HCT116 (cell line): ENCODE measurements at places on chromosomes 2 and 18.

DNA sequence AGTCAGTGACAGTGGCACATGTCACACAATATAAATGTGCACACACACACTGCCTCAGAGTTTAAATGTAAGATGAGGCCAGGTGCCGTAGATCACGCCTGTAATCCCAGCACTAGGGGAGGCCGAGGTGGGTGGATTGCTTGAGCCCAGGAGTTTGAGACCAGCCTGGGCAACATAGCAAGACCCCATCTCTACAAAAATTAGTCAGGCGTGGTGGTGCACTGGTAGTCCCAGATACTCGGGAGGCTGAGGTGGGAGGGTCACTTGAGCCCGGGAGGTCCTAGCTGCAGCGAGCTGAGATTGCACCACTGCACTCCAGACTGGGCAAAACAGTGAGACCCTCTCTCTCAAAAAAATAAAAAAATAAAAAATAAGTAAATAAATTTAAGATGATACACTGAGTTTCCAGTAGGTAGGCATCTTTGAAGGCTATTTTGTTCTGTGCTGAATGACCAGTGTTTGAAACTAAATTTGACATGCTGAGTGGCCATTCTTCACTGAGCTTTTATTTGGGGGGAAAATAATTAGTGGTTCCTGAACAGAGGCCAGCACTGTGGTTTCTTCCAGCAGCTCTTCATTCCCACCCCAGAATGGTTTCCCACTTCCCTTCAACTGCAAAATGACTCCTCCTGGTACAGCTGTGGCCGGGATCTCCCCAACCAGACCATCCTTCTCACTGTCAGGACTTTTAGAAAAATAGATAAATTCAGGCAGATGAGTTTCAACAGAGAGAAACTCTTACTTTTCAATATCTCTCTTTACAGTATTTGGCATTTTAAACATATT lies 44.9 kb downstream of the PSMG2 start:
- DNase-seq, result no peak

- no peak for DNase-seq
Measured at GRCh38 chr2:222563106-222563718, 92.7 kb downstream of the FARSB start.

DNA sequence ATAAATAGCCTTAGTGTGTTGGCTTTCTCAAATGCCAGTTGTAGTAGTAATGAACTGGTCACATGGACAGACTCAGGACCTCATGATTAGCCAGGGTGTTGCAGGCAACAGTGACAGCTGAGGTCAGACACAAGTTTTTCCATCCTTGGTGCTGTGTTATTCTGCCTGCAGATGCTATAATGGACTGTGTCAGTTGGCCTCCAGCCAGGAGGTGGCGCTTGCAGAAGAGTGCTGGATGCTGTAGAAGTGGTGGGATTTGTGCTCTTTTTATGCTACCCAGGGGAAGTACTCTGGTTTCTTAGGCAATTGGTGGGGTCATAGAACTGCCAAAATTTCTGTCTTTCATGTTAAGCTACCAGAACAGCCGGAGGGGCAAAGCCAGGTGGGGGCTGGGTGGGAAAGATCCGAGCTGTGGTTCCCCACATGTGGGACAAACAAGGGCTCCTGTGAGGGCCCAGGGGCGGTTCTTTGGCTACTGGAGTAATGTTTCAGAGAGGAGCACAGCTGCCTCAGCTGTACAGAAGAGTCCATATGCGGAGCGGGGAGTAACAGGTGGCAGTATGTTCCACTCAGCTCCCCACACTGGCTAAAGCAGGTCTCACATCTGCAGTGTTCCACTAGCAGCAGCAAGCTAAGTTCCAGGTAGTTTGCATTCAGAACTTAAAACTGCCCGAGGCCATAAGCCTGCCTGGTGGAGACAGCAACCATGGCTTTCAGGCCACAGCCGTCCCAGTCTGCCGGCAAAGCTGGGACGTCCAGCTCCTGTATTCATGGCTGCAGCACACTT lies 104.4 kb downstream of the GULP1 start:
- DNase-seq, result no peak

- no peak for DNase-seq
Measured at GRCh38 chr2:159086826-159087225, 118.4 kb downstream of the TANC1 start.

DNA sequence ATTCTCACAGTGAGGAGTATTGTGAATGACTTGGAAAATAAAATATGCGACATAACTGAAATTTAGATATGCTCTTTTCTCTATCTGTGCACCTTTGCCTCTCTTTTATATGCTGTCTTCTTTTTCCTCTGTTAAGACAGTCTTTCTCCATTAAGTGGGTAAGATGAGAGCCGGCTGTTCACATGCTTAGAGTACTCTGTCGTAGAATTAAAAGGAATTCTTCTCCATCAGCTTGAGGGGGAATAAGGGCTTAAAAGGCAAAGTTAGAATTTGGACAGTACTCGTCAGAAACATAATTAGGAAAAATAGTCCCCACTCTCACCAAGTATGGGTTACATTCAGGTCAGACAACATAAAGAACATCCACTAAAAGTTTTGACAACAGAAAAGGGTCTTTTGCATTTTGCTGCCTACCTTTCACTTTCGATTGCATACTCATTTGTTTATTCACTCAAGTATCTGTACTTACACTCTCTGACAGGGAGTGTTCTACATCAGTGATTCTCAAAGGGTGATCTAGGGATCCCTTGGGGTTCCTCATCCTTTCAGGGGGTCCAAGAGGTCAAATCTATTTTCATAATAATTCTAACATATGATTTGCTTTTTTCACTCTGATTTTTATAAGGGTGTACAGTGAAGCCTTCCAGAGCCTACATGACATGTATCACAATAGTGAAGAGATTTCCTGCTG lies 48.0 kb downstream of the ARHGAP15 start:
- no peak for DNase-seq

- no peak for DNase-seq
Measured at GRCh38 chr2:176103742-176104315, 3.3 kb upstream of the HOXD11 start.

DNA sequence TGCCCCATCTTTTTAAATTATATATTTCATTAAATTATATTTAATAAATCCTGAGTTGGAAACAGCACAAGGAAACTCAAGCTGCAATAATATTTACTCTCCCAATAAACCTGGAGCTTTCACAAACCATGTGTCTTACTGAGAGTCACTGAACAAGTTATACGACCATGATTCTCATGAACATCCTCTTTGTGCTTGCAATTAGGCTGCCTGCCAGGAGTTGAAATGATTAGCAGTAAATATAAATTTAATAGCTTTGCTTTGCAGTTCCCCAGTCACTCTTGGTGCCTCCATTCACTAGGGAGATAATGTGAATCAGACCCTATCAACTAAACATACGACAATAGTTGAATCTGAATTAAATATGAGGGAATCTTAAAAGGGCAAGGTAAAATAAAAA lies 905.1 kb downstream of the NRXN1 start:
- DNase-seq, result no peak

DNA sequence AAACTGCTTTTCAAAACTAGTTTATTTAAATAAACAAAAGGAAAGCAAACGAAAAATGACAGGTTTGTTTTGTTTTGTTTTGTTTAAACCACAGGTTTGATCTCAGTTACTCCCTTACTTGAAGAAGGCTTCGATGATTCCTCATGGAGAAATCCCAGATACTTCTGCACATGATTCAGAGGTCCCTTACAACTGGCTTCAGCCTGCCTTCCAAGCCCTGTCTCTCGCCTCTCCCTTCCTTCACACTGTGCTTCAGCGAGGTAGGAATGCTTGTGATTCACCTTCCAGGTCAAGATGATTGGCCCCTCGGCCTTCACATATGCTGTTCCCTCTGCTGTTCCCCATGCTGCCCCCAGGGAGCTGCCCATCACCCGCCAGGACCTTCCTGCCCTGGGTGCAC lies 104.1 kb upstream of the ITGA6 start:
- no peak for DNase-seq

GRCh38 chr2:113770929-113771328 lies 14.5 kb upstream of the SLC35F5 start:
- DNase-seq, result no peak

DNA sequence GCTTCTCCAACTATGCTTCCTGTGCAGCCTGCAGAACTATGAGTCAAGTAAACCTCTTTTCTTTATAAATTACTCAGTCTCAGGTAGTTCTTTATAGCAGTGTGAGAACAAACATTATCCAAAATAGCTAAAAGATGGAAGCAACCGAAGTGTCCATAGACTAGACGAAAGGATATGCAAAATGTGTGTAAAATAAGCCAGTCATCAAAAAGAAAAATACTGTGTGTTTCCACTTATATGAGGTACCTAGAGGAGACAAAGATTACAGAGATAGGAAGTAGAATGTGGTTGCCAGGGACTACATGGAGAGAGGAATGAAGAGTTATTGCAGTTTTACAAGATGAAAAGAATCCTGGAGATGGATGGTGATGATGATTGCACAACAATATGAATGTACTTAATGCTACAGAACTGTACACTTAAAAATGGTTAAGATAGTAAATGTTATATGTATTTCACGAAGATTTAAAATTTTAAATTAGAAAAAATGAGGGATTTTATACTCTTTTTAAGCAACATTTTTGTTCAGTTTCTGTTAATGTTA lies 99.3 kb upstream of the FN1 start:
- DNase-seq, result no peak

DNA sequence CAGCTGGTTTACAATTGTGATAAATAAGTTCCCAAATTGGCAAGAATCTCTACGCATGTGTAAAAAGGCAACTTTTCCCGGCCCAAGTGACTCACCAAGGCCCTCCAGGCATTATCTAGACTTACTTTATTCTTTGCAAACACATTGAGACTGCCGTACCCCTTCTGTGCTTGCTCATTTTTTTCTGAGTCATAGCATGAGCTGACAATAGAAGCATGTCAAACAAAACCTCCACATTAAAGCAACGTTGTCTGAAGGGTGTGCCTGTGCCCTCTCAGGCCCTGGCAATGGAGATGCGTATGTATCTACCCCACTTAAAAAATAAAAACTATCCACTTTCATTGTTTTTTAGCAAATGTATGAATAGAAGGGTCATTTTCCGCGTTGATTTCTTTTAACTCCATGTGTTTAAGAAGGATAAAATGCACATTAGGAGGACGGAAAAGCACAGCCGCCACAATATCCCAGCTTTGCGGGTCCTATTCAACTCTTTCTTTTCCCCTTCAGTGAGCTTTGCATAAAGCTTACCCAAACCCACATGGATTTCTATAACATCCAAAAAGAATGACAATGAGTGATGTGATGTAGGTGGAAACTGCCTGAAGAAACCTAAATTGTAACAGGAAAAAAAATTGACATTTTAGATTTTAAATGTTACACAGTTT lies 298.2 kb downstream of the CDCA7 start:
- DNase-seq, result peak; percentile 95

DNA sequence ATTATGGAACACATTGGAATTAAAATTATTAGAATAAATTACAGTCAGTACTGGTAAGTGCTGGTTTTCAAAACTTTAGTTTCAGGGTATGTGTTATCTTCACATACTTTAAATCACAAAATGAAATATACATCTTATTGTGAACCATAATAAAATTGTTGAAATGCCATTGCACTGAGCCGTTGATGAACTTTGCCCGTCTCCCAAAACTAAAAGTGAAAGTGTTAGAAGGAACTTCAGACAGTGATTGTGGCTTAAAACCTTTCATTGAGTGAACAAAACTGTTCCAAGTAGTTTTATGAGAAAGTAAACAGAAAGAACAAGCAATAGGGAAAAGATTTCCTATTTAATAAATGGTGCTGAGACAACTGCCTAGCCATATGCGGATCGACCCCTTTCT lies 811.6 kb downstream of the PLCL1 start:
- no peak for DNase-seq

DNA sequence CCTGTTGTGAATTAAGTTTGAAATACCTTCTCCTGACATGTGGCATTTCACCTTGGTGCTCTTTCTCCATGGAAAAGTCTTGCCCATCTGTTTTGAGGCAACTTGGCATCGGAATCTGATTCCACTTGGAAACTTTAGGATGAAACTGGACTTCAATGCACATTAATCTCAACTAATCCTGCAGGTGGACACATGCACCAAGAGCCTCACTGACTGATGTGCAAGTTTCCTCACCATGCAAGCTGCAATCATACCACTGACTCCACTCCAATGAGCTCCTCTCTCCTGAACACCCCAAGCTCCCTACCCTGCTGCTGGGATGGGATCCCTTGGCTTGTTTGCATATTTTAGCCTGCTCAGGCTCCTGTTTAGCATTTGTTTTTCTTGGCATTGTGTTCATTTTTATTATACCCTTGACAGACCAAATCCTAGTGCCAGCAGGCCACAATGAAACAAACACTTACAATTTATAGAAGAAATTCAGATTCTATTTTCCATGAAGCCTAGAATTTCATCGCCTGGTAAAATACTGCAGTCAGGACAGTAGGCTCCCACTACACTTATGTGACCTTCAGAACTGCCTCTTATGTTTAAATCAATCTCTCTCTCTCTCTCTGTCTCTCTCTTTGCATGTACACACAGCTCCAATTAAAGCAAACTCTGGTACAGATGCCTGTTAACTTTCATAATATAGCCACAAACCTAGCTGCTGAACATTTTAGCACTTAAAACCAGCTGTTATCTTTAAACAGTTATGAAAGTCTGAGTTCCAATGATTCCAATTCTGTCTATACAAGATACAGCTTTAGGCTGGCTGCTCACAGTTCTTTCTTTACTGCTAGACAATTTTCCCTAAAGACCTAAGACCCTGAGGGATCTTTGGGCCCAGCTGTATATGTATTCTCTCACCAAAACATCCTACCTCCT lies 141.5 kb downstream of the OSR1 start:
- no peak for DNase-seq

GRCh38 chr2:44628297-44628696 lies 266.6 kb downstream of the CAMKMT start:
- DNase-seq, result no peak

- no peak for DNase-seq
Measured at GRCh38 chr2:56184500-56185011, 766 bp downstream of the CCDC85A start.

GRCh38 chr2:241550616-241551580 lies 7.6 kb upstream of the BOK start:
- no peak for DNase-seq

GRCh38 chr2:33485051-33485450 lies 8.6 kb downstream of the RASGRP3 start:
- DNase-seq, result no peak

- no peak for DNase-seq
Measured at GRCh38 chr2:38409156-38410102, 32.4 kb upstream of the ATL2 start.

GRCh38 chr18:10061566-10062140 lies 147.8 kb downstream of the VAPA start:
- DNase-seq, result no peak

DNA sequence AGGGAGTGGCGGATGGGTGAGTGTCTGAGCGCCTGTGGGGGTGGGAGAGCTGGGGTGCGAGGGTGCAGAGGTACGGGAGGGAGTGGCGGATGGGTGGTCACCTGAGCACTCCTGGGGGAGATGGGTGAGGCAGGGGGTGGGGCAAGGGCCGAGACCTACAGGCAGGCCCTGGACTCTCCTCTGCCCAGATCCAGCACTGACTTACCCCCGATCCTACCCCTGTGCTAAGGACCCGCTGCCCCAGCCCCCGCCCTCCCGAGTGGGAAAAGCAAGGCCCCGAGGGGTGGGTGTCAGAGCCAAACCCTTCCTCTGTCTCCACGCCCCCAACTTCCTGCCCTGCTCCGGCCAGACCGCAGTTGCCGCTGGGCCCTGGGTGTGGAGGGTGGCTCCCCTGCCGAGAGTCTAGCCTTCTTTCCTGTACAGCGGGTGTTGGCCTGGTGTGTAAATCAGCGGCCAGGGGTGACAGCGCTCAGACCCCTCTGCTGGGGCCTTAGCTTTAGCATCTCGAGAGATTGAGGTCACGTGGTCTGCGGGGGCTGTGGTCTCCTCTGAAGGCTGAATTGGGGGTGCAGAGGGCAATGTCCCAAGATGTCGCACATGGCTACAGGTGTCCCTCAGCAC lies 12.5 kb downstream of the BOK start:
- no peak for DNase-seq
